ENCODE measurements at places on chromosomes 5 and 9.
A peak's percentile ranks its signal among the peaks of the same experiment; 100 is the strongest.

- no peak for DNase-seq
Observed at GRCh38 chr9:87874304-87874623, 8.4 kb upstream of the SPATA31E1 start.

DNA sequence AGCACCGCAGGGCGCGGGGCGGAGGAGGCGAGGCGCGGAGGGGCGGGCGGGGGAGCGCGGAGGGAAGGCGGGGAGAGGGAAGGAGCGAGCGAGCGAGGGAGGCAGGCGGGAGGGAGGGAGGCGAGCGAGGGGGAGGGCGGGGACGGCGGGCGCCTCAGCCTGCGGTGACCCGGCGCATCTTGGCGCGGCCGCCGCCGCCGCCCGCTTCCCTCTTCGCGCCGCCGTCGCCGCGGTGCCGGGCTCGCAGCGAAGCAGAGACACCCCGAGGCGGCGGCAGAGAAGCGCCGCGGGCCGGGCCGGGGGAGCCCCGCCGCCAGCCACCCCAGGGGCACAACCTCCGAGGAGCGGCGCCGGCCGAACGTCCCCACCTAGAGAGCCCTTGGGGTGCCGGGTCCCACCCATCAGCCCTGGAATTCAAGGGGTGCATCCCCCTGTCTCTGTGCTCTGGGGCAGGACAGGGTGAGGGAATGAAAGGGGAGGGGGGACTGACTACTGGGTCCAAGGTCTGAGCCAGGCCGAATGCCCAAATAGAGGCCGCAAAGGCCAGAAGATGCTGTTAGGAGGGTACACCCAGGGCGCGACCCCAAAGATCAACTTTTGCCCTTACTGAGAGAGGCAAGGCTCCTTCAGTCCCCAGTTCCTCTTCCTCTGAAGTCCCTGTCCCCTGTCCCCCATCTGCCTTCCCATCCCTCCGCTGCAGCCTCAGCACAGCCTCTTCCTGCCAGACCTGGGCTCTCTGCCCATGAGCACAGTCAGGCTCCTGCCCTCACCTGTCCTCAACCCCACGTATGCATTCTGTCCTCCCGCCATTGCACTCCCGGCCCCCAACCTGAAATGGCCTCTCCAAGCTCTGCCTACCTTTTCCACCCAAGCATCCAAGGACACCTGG lies at the start of gene ADAMTS2:
ADAMTS2 (minus strand) TSS at position 29 of the 889 bp plus-strand sequence. CDS start 133 bp downstream, outside the sequence.
- DNase-seq, result no peak

- DNase-seq, result peak; percentile 3
Observed at GRCh38 chr5:91383956-91384300, 811 bp upstream of the ARRDC3 start.

GRCh38 chr5:56085193-56085592 lies 90.4 kb upstream of the IL6ST start:
- no peak for DNase-seq

- no peak for DNase-seq
Observed at GRCh38 chr5:2888520-2889060, 137.1 kb upstream of the IRX2 start.

DNA sequence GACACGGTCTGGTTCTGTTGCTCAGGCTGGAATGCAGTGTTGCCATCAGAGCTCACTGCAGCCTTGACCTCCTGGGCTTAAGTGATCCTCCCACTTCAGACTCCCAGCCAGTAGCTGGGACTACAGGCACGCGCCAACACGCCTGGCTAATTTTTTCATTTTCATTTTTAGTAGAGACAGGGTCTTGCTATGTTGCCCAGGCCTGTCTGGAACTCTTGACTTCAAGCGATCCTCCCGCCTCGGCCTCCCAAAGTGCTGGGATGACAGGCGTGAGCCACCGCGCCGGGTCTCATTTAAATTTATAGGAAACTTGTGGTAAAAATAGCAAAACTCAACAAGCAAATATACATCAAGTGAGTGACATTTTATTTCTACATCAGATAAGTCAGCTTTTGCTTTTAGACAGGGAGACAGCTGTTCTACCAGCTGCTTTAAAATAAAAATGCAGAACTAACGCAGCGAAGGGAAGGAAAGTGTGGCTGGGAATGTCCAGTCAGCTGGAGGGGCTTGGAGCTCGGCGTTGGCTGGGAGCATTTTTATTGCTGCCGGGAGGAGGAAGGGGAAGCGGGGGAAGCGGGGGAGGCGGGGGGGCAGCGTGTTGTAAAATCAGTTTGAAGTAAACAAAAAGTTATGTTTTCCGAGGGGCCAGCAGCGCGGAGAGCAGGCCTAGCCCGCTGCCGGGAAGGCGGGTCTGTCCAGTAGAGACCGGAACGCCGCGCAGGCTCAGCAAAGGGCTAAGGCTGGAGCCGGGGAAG lies 707 bp upstream of the ZFYVE16 start:
- no peak for DNase-seq

GRCh38 chr9:26954050-26954508 lies 2.1 kb upstream of the IFT74 start:
- DNase-seq, result no peak

DNA sequence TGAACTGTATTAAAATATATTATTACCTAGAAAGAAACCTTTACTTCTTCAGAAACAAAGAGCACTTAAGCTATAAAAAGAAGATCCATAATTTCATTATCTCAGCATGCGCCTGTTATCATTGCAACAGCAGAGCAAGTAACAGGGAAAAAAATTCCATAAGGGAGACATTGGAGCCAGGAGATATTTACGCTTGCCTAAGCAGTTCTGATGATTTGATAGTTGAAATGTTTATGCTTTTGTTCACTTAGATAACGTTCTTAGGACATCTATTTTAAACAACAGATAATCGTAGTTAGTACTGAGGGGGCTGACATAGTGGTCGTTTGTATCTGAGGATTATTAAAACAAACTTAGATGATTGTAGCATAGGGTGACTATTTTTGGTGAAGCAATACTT lies 252.5 kb downstream of the NNT start:
- DNase-seq, result no peak

DNA sequence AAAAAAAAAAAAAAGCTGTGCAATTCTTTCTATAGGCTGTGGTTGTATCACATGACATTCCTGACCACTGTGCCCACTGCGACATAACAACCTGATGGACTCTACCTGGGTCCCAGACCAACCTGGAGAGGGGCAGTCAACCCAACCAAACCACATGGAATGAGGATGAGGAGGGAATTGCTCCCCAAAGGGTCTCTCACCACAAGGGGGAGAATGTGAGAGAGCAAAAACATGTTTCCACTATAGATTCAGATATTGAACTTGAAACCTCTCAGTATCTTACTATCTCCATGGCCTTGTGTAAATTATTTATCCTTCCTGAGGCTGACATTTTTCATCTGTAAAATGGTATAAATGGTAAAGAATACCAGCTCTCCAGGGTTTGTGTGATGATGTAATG lies 66.9 kb upstream of the SV2C start:
- DNase-seq, result no peak

- no peak for DNase-seq
Observed at GRCh38 chr5:97838214-97838613, 655.2 kb upstream of the RIOK2 start.

DNA sequence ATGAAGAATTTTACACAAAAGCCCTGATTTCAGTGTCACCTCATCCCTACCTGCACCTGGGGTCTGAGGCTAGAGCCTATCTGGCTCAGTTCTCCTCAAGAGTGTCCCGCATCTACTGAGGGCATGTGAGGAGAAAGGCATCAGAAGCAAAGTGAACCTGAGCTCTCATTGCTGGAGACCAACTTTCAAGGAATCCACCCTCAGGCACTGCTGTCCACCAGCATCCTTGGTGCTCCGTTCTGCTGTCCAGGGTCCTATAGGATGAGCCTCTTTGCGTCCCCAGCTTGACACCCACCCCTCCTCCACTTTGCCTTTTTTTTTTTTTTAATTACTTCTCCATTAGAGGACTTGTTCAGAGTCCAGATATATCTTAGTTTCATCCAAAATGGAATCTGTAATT lies 49.5 kb downstream of the CAMSAP1 start:
- no peak for DNase-seq

DNA sequence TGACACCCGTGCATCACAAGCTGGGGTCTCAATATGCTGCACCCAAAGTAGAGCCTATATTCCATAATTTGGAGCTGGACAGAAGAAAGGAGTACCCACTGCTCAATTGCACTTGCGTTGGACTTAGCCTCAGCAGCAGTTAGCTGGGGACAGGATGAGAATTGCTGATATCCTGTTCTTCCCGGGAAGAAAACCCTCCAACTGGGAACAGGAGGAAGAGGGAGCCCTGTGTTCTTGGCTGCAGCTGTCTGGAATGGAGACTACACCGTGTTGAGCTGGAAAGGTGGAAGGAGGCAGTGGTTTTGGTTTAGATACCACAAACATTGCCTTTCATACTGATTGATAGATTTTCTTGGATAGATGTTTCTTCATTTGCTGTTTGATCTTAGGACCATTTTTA lies 24.6 kb downstream of the CNTLN start:
- DNase-seq, result no peak

DNA sequence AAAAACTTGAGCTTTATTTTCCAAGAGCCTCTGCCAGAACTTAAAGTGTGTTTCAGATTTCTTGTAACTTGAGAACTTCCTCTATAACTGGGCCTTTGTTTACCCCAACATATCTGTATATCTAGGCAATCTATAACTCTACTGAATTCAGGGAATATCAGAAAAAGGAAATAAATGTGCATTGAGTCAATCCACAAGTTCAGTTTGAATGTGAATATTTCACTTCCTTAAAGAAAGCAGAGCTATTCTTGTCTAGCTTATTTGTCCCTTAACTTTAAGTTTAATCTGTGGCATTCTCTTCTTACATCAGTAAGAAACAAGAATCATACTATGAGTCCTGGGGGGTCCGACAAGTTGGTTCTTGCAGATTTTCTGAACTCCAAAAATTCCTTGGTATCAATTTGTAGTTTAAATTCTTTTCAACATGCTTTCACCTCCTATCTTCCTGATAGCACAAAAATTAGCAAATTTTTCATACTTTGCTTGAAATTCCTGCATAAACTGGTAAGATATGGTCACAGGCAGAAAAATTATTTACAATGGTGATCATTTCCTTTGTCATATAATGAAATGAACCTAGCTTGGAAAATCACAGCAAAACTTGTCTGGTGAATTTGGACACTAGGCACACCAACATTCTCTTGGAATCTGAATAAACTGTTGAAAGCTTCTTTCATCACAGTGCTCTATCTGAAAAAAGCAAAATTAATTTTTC lies 19.8 kb upstream of the ITGA1 start:
- no peak for DNase-seq

- DNase-seq, result no peak
Observed at GRCh38 chr9:90251316-90251715, 391.3 kb downstream of the DIRAS2 start.

GRCh38 chr9:94981723-94982090 lies 255.2 kb downstream of the AOPEP start:
- no peak for DNase-seq

DNA sequence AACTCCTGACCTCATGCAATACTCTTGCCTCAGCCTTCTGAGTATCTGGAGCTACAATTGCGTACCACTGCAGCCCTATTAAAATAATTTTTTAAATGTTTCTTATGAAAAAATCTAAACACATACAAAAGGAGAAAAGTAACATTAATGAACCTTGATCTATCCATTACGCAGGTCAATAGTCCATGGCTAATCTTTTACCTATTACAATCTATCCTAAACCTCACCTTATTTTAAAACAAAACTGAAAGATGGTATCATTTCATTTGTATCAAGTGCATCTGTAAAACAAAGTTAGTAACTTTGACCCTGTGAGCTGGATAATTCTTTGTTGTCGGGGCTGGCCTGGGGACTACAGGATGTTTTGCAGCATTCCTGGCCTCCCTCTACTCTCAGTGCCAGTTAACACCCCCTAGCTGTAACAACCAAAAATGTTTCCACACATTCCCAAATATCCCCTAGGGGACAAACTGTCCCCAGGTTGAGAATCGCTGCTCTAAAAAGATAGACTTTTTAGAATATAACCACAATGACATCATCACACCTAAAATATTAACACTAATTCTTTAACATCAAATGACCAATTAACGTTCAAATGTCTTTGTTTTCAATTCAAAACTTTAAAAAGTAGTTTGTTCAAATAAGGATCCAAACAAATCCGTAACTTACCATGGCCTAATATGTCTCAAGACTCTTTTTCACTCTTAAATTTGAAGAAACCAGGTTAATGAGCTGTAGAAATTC lies 54.8 kb downstream of the RNF38 start:
- DNase-seq, result no peak

DNA sequence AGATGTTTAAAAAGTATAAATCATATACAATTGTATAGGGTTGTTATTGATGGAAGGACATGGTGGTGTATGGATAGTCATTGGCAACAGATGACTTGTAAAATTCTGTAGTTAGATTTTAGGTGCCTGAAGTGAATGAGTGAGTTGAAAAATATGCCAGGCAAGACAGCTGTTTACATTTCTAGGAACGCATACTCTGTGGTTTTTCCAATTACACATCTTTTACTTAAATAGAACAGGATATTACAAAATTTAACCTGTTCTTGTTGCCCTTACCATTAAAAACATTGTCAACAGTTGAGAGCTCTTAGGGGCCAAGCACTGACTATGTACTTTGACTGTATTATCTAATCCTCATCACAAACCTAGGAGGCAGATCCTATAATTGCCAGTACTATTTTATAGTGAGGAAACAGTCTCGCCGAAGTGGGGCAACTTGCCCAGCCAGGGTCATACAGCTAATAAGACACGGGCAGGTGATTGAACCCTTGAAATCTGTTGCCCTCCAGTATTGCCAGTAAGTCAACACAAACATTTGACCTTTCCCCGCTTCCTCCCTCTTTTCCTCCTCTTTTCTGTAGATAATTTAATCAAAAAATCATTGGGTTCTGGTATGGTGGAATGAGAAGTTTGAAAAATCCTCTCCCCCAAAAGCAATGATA lies 88.6 kb downstream of the MACROH2A1 start:
- DNase-seq, result no peak

GRCh38 chr5:98103807-98104206 lies 669.7 kb upstream of the RGMB start:
- DNase-seq, result no peak

DNA sequence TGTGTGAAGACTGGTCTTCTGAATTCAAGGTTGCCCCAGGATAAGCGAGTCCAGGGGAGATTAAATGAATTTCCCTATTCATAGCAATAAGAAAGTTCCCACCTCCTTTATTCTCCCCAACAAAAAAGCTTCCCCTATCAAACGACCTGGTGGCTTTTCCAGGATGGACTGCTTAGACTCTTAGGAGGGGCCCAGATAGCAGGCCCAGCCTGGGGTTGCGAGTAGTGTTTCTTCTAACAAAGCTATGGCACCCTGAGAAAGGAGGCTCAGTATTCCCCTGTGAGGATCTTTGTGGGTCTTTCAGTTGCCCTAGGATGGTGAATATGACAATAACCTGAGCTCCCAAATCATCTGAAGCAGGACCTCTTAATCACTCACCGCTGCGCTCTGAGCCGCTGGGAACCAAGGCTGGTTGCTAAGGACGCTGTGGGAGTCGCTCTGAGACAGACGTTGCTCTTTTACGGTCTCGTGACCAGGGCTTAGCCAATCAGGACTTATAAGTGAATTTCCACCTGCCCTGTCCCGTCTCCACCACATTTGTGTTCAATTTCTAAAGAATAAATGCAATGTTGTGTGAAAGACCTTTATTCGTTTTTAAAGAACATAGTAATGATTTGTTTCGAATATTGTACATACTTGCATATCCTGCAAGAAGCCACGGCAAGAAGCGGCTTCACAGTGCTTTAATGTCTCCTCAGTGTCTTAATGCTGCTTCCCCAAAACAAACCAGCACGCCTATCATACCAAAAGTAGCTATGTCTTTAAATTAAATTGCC lies at the start of gene TMEM232:
TMEM232 (minus strand) TSS at position 423 of the 776 bp plus-strand sequence. CDS start 59,319 bp downstream, outside the sequence.
- DNase-seq, result peak; percentile 68
